Gastrocnemius medialis (tissue), 4 donors: ENCODE measurements at places on chromosomes 7 and 10. TPM values are rescaled to one million over a fixed set of nuclear protein-coding genes. Genes with fewer than 3 reads are reported as not detected.

- no peak for DNase-seq
- no peaks in the 10 kb centered on the region for H3K4me1 ChIP-seq
- H3K27ac ChIP-seq, result no peak overlapping the region
Measured at GRCh38 chr7:101378751-101379174, 16.1 kb downstream of the COL26A1 start.

- H3K4me1 ChIP-seq, result no peaks in the 10 kb centered on the region
- no peak overlapping the region for H3K4me3 ChIP-seq
- no peaks in the 10 kb centered on the region for H3K27me3 ChIP-seq
- H3K27ac ChIP-seq, result no peak overlapping the region
Measured at GRCh38 chr10:132238371-132239125, 51.8 kb downstream of the DPYSL4 start.

DNA sequence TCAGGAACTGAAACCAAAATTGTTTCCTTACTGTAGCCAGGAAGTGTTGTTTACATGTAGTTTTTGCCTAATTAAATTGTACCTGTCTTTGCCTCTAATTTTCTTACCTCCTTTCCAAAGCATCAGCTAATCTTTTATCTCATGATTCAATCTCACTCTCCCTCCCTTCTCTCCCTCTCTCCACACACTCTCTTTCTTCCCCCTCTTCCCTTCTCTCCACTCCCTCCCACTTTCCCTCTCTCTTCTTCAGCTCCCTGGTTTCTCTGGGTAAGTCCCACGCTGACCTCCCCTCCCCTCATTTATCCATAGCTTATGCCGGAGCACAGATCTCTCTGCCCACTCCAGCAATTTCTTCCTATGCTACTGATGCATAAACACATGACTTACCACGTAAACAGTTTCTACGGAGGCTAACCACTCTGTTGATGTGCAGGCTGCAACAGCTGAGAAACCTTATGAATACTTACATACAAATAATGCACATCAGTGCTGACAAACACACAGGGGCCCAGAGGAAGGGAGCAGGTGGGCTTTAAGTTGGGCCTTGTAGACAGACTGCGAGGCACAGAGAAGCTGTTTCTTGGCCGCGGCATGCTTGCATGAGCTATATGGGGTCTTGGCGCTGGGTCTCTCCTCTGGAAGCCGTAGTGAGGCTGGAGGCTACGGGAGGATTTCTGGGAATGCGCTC, 174.4 kb upstream of the PLXNA4 start:
- no peaks in the 10 kb centered on the region for H3K36me3 ChIP-seq
- no peak for DNase-seq
- no peak overlapping the region for H3K27ac ChIP-seq
- H3K4me3 ChIP-seq, result no peak overlapping the region
- no peaks in the 10 kb centered on the region for H3K27me3 ChIP-seq

DNA sequence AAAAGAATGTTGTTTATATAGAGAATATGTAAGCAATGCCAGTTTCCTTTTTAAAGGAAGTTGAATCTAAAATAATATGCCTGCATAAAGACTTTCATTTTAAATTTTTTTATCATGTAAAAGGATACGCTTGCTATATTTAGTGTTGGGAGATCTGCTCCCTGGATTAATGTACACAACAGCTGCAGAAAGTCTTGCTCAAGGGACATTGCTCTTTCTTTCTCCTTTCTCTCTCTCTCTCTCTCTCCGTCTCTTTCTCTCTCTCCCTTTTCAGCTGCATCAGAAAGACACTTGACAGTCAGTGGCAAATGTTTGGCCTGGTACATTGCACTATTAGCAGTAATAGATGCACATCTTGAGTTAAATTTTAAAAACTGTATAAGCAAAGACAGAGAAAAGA, 739 bp downstream of the MYPN start:
- H3K36me3 ChIP-seq, result no peaks in the 10 kb centered on the region
- DNase-seq, result peak; percentile 56
- H3K4me3 ChIP-seq, result peak overlapping the region; percentile 62
- peak overlapping the region; percentile 90 for H3K27ac ChIP-seq
- H3K4me1 ChIP-seq, result peaks cover 25% of the 10 kb centered on the region

DNA sequence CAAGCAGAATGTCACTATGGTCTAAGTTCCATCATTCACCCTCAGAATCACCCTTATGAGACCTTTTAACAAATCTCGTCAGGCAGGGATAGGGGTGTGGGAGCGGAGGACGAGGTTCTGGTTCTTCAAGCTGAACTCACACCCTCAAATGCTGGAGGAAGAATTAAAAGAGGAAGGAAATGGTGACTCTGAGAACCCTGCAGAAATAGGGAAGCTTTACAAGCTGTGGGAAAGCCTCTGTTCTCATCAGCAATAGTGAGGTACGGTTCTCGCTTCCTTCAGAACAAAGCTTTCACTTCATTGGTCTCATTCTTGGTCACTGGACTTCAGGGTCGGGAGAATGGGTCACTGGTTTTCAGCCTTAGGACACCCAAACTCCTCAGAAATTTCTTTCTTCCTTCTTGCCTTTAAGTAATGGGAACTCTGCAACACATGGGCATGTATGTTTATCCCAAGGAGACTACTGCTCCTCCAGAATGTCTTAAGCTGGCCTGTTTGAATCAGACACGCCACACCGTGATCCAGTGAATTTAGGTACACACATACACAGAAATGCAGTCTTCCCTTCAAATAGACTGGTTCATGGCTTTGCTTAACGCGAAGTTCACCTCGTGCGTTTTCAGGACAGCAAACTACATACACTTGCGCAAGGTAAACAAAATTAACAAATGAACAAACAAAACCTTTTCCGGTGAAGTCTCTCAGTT, 226.0 kb downstream of the SFMBT2 start:
- H3K27me3 ChIP-seq, result no peaks in the 10 kb centered on the region
- H3K4me1 ChIP-seq, result no peaks in the 10 kb centered on the region
- no peak for DNase-seq
- H3K4me3 ChIP-seq, result no peak overlapping the region
- H3K27ac ChIP-seq, result no peak overlapping the region

DNA sequence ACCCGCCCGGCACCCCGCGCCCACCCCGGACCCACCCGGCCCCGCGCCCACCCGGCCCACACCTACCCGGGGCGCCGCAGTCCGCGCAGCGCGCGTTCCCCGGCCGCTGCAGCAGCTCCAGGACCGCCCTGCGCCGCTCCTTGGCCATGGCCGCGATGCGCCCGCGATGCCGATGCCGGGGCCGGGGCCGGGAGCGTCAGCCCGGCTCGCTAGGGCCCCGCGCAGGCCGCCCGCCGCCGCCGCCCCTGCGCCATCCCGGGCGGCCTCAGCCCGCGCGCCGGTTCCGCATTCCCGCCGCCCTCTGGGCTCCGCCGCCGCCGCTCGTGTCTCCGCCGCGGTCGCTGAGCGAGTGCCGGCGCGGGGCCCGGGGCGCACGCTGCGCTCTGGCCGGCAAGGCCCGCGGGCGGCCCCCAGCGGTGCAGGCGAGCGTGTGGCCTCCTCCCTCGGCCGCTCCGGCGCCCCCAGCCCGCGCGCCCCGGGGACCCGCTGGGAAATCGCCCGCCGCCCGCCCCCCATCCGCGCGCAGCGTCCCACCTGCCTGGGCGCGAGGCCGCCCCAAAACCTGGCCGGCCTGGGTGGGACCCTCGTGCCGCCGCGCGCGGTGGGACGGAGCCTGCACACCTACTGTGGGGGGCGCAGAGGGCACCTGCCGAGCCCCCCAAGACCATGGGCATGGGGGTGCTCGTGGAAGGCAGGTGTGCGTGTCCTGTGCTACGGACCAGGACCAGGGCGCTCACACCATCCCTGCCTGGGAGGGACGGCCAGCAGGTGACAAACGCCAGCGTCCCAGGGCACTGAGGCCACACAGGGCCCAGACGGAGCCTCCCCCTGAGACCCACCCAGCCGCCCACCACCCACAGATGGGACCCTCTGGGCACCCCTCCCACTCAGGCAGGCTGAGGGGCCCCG, at the start of gene ADAP1:
Gene ADAP1 (minus strand): TSS at position 351 of the 909 bp plus-strand sequence. CDS start 203 bp downstream, at position 148.
- DNase-seq, result no peak
- H3K4me3 ChIP-seq, result peak within 1 kb of the TSS; percentile 42
- H3K27me3 ChIP-seq, result peaks cover 30% of the 10 kb centered on the region
- no peaks in the 10 kb centered on the region for H3K4me1 ChIP-seq
- H3K27ac ChIP-seq, result no peak within 1 kb of the TSS
- no peaks in the 10 kb centered on the region for H3K36me3 ChIP-seq

GRCh38 chr10:132479024-132479602, 58.5 kb upstream of the INPP5A start:
- peaks cover 25% of the 10 kb centered on the region for H3K4me1 ChIP-seq
- no peak overlapping the region for H3K4me3 ChIP-seq
- no peaks in the 10 kb centered on the region for H3K36me3 ChIP-seq
- no peaks in the 10 kb centered on the region for H3K27me3 ChIP-seq

DNA sequence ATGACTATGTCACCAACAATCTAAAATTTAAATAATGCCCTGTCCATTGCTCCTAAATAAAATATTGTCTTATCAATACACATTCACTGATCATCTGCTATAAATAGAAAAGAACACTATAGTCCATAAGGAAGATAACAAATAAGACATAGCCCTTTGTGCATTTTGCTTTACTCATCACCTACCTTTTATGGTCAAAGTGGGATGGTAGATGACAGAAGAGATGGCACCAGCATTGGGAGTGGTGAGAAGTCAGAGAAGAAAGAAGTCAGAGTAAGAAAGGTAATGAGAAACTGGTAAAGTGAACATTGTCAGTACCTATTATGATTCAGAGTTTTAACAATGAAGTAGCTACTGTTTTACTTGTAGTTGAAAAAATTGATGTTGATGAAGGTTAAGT, 31.1 kb downstream of the SEMA3E start:
- H3K4me3 ChIP-seq, result no peak overlapping the region
- no peaks in the 10 kb centered on the region for H3K4me1 ChIP-seq
- no peak overlapping the region for H3K27ac ChIP-seq

DNA sequence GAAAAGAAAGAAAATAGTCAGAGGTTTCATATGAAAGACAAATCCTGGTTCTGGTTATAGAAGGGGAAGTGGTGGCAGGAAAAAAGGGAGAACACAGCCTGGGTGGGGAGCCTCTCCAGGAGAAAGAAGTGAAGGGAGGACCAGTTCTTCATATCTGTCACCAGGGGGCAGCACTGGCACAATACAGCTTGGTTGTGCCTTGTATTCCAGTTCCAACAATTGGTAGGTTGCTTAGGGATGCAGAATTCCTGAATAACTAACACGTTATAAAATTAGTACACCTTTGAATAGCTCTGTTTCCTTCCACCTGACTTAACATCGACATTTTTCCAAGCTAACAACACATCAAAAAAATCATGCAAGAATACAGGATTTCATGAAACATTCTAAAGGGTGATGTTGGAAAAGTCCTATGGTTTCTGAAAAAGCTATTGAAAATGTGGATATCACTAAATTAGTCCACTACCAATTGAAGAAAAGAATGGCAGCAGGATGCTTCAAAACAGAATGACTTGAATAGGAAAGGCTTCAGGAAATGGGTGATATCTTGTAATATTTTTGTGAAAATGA, 52.9 kb downstream of the CYP26A1 start:
- H3K4me3 ChIP-seq, result no peak overlapping the region
- no peaks in the 10 kb centered on the region for H3K27me3 ChIP-seq
- H3K4me1 ChIP-seq, result no peaks in the 10 kb centered on the region
- no peak overlapping the region for H3K27ac ChIP-seq

DNA sequence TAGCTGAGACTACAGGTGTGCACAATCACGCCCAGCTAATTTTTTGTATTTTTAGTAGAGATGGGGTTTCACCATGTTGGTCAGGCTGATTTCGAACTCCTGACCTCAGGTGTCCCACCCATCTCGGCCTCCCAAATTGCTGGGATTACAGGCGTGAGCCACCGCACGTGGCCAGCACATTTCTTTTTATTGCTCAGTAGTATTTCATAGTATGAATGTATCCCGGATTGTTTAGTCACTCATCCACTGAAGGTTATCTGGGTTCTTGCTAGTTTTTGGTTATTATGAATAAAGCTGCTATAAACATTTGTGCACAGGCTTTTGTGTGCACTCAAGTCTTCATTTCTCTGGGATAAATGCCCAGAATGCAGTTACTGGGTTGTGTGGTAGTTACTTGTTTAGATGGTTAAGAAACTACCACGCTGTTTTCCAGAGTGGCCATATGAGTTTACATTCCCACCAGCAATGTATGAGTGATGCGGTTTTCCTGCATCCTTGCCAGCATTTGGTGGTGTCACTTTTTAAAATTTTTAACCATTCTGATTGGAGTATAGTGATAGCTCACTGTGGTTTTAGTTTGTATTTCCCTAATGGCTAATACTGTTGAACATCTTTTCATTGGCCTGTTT, 275.8 kb upstream of the LYZL1 start:
- H3K4me1 ChIP-seq, result no peaks in the 10 kb centered on the region
- H3K4me3 ChIP-seq, result no peak overlapping the region
- DNase-seq, result no peak

Gene CTTNBP2
- 1.5 TPM for total RNA-seq

Gene PPP1R3C
- total RNA-seq, result 45.9 TPM

Gene H2BK1
- not detected for total RNA-seq

Gene FIGNL1
- 9.2 TPM for total RNA-seq

Gene OR13A1
- not detected for total RNA-seq
